ENCODE measurements at places on chromosomes 12 and 14.
A peak's percentile ranks its signal among the peaks of the same experiment; 100 is the strongest.

DNA sequence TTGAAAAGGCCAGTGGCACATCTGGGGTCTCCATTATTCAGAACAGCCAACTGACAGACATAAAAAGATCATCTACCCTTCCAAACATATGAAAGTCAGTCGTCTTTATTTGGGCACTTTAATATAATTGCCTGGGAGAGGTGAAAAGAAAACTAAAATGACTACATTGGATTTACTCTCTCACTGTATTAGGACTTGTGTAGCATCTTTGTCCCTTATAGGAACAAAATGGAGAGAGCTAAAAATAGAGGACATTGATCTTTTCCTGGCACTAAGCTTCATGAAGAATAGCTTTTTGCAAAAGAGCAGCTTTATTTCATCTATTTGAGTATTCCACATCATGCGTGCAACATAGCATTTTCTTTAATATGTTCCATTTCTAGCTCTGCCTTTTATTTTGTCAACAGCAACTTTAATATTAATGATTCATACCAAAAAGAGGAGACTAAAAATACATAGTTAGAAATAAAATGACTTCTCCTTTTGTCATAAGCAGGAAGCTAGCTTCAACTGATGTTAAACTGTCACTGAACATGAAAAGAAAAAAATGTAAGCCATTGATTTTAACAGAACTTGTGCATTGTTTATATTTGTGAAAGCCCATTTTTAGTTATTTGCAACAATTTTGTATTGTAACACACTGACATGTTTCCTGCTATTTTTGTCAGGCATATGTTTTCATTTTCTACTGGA, 254.6 kb downstream of the SEC23A start:
- no peak for DNase-seq

- DNase-seq = no peak
These were observed 13.5 kb upstream of the KRT73 start for GRCh38 chr12:52631676-52632459.

- peak; percentile 64 for DNase-seq
These were observed 1.5 kb downstream of the PRDM4 start for GRCh38 chr12:107759410-107759809.

DNA sequence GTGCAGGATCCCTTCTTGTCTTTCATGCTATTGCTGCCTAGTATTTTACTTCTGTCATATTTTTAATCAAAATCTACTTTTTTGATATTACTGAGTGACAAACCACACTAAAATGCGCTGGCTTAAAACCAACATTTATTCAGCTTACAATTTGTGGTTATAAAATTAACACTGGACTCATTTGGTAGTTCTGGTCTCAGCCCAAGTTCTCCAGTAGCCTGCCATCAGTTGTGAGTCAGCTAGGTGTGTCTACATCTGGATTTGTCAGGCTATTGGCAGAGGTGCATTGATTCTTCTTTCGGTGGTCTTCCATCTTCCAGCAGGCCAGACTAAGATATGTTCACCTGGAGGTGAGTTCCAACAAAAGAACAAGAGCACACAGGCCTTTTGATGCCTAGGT, 765.1 kb upstream of the FBXO33 start:
- DNase-seq = no peak

DNA sequence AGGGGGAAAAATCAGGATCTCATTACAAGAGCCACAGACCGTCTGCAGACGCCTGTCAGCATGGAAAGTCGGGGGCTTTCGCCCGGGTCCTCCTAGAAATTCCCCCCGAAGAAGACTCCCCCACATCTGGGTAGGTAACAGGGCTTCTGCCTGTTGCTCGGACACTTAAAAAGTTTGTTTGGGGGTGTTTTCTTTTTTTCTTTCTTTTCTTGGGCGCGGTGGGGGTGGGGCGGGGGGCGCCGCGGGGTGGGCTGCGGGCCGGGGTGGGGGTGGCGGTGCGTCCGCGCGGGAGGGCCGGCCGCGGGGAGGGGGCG, 358 bp downstream of the ELK3 start:
- DNase-seq = no peak

GRCh38 chr12:14313379-14314138, 51.9 kb upstream of the ATF7IP start:
- DNase-seq = no peak

- DNase-seq = no peak
These were observed 7.8 kb downstream of the KRT1 start for GRCh38 chr12:52672321-52672933.

DNA sequence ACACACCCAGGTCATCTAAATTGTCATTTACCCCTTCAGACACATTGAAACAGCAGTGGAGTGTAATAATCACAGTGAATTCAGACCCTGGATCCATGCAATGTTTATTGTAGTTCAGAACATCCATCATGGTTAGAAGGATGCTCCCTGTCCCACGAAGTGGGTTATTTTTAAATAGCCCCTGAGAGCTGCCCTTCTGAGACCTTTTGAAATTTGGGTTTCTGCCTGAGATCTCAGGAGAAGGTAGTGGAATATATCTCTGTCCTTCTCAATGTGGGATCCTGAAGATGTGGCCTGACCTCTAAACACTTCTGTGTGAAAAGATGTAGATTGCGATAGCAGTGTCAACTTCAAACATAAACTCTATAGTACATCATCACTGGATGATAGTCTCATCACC, 1080.6 kb downstream of the TMEM121 start:
- no peak for DNase-seq

GRCh38 chr14:20935303-20935984, 19.8 kb upstream of the RNASE2 start:
- no peak for DNase-seq

GRCh38 chr12:51171884-51172514, 936 bp downstream of the TFCP2 start:
- peak; percentile 7 for DNase-seq

- DNase-seq = no peak
These were observed 27.1 kb upstream of the CLMN start for GRCh38 chr14:95346820-95347219.

- DNase-seq = no peak
These were observed 65.4 kb downstream of the CLMN start for GRCh38 chr14:95254288-95254687.

- peak; percentile 14 for DNase-seq
These were observed 80.0 kb upstream of the DBX2 start for GRCh38 chr12:45130881-45131281.

GRCh38 chr12:101939856-101940265, 62.5 kb downstream of the DRAM1 start:
- DNase-seq = peak; percentile 17

DNA sequence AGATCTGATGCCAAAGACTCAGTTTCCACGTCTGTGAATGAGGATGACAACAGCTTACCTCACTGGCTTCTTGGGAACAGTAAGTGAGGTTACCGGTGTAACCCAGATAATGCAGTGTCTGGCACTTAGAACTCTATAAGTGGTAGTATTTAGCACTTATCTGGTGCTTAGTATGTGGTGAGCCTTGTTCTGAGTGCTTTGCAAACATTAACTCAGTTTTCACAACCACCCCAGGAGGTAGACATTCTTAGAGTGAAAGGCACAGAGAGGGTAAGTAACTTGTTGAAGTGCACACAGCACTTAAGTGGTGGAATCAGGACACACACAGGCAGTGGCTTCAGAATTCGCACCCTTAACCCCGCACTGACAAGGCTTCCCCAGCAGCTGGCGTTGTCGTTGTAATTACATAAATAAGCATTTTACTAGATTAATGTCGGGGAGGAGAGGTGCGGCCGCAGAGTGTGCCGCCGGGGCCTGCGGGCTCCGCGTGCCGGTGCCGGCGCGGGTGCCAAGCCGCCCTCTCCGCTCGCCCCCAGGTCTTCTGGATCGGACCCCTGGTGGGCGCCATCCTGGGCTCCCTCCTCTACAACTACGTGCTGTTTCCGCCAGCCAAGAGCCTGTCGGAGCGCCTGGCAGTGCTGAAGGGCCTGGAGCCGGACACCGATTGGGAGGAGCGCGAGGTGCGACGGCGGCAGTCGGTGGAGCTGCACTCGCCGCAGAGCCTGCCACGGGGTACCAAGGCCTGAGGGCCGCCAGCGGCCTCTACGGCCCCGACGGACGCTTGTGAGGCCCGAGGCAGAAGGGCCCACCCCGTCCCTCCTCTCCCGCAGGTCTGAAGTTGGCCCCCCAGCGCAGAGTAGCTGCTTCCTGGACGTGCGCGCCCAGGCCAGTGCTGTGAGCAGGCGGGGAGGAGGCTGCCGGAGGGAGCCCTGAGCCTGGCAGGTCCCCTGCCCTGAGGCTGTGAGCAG, 4.6 kb downstream of the AQP2 start:
- DNase-seq = no peak

DNA sequence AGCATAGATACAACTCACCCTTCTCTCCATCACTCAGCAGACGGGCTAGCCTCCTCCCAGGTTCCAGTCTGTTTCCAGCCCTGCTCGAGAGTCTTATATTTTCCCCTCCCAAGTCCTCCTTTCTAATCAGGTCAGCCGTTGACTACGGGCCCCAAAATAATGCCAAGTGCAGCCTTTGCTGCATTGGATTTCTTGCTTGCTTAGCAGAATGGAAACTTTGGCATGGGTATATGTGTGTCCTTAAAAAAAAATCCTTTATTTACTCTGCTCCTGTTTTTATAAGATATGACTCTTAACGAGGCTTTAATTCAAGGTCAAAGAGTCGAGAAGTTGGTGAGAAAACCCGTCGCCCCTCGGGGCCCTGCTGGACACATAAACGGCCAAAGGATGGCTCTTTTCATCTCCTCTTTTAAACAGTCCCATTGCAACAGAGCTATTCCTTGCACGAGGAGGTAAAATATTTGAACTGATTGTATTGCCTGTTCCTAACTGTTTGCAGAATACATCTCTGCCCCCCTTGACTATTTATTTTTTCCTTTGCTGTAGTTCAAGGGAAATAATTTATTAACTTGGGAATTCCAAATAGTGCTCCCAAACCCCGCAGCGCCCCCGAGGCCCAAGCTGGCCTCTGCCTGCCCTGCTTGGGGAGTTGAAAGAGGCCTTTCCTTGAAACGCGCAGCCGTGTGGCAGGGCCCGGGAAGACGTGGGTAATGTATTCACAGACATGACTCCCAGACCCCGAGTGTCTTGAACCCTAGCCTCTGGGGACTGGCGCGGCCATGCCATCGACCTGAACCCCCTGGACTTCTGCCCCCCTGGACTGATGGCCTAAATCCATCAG, 156.5 kb upstream of the MYL2 start:
- DNase-seq = no peak

GRCh38 chr12:104815935-104816334, 142.2 kb downstream of the SLC41A2 start:
- DNase-seq = no peak

- DNase-seq = no peak
These were observed 449 bp upstream of the SLC24A4 start for GRCh38 chr14:92322516-92322915.

DNA sequence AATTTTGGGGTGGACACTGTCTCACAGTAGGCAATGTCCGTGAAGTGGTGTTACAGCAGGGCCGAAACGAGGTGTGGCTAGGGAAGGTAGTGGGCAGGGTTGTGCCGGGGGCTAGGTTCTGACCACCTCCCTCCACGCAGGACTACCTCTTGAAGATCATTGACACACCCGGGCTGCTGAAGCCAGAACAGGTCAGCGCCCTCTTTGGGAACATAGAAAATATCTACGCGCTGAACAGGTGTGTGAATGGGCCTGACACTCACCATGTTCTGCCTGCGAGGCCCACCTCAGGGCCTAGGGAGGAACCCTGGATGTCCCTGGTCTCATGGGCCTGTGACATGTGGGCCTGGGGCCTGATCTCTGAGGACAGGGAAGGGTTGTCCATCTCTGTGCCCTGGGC, 24.6 kb downstream of the PLEKHG3 start:
- no peak for DNase-seq

- DNase-seq = no peak
These were observed 18.2 kb downstream of the CEP128 start for GRCh38 chr14:80923368-80923767.

DNA sequence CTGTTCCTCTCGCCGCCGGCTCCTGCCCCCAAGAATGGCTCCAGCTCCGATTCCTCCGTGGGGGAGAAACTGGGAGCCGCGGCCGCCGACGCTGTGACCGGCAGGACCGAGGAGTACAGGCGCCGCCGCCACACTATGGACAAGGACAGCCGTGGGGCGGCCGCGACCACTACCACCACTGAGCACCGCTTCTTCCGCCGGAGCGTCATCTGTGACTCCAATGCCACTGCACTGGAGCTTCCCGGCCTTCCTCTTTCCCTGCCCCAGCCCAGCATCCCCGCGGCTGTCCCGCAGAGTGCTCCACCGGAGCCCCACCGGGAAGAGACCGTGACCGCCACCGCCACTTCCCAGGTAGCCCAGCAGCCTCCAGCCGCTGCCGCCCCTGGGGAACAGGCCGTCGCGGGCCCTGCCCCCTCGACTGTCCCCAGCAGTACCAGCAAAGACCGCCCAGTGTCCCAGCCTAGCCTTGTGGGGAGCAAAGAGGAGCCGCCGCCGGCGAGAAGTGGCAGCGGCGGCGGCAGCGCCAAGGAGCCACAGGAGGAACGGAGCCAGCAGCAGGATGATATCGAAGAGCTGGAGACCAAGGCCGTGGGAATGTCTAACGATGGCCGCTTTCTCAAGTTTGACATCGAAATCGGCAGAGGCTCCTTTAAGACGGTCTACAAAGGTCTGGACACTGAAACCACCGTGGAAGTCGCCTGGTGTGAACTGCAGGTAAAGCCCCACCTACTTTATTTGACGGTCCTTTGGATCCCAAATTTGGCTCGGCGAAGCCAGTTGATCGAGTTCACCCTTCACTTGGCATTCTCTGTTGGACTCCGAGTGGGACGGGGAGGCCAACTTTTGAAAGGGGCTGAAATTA, 1.5 kb downstream of the WNK1 start:
- DNase-seq = no peak

DNA sequence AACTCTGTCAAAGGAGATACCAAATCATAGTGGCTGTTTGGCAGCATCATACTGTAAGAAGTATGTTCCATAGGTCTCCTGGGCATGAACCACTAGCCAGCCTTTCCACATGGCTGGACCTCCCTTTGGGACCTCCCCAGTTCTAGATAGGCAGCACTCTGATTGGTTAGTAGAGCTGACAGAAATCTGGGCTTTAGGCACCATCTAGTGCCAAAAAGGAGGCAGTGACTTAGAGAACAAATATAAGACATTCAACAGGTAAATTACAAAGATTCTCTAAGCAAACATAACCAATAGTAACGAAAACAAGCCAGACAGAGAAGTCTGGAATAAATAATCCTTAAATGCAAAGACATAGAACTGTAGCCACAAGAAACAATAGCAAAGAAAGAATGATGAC, 148.0 kb upstream of the PDE3A start:
- DNase-seq = peak; percentile 1

- DNase-seq = no peak
These were observed 6.4 kb upstream of the CCDC175 start for GRCh38 chr14:59582845-59583509.

DNA sequence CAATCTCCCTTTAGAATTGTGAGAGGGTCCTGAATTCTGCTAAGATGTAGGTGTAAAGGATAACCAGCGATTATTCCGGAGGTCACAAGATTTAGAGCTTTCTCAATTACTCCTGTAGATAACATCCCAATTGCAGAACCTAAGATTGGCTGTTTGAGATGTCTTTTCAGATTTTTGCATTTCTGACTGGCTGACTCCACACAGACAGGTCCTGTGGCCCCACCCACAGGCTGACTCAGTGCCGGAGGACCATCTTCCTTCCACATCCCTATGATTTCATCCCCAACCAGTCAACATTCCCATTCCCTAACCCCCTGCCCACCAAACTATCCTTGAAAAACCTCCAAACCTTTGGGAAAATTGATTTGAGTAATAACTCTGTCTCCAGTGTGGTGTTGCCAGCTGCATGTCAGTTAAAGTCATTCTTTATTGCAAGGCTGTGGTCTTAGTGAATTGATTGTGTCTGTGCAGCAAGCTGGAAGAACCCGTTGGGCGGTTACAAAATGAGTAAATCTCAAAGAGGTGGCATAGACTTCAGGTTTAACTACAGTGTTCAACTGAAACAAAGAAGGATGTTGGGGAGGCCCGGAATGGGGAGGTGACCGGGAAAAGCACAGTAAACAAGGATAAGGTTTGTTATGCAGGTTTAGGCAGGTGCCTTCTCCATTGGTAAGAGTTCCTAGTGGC, 10.6 kb downstream of the FNTB start:
- no peak for DNase-seq

Data from amniotic stem cell (primary cell).